Nephron progenitor cell (in vitro differentiated cells): ENCODE measurements at places on chromosomes 4 and X.

DNA sequence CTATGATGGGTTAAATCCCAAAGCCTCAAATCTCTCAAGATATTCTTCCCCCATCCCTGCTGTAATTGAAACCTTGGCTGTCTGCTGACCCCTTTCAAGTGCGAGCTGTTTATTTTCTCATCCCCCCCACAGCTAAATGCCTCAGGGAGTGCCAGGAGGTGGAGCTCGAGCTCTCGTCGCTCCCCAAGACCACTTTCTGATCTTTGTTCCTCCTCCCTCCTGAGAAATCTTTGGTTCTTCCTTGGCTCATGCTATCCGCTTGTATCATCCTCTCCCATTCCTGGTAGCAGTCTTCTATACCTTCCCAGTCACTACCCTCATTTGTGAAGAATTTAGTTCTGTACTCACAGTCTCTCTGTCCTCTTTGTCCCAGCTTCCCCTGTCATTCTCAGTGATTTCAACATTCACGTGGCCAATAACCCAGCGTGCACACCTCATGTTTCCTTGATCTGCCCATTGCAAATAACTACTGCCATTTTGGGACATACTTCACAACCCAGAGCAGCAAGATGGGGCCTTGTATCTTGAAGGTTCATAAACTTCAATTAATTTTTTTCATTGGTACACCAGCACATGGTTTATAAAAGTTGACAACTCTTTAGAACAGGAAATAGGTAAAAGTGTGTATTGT, 9.2 kb upstream of the SLC25A43 start:
- peak; percentile 15 for DNase-seq
- no peak overlapping the region for H3K27ac ChIP-seq
- H3K4me3 ChIP-seq: peak overlapping the region; percentile 62
- H3K27me3 ChIP-seq: peaks cover 2% of the 10 kb centered on the region
- peaks cover 4% of the 10 kb centered on the region for H3K36me3 ChIP-seq

DNA sequence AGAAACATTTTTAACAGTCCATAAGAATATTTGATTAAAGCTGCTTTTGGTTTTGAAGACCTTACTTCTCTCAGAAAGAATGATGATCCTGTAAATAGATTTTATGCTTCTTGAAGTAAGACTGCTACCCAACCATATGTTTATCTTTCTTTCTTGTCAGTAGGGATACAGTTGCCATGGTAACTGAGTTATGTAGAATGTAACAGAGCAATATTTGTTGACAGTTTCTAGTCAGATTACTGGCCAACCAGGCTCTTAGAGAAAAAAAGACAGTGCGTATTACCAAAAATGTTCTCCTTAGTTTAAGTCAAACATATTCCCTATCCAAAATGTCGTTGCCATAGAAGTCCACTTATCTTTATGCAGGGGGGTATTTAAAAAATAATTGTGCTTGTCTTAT, 456.8 kb downstream of the PRR32 start:
- peaks cover 2% of the 10 kb centered on the region for H3K27me3 ChIP-seq
- no peak overlapping the region for H3K27ac ChIP-seq
- H3K4me3 ChIP-seq: no peak overlapping the region
- H3K4me1 ChIP-seq: no peaks in the 10 kb centered on the region
- H3K36me3 ChIP-seq: no peaks in the 10 kb centered on the region

- no peak overlapping the region for H3K4me3 ChIP-seq
- peaks cover 28% of the 10 kb centered on the region for H3K36me3 ChIP-seq
- peaks cover 28% of the 10 kb centered on the region for H3K4me1 ChIP-seq
- H3K27ac ChIP-seq: peak overlapping the region; percentile 13
- no peaks in the 10 kb centered on the region for H3K27me3 ChIP-seq
These were observed 68.7 kb downstream of the NBDY start for GRCh38 chrX:56797574-56798338.

DNA sequence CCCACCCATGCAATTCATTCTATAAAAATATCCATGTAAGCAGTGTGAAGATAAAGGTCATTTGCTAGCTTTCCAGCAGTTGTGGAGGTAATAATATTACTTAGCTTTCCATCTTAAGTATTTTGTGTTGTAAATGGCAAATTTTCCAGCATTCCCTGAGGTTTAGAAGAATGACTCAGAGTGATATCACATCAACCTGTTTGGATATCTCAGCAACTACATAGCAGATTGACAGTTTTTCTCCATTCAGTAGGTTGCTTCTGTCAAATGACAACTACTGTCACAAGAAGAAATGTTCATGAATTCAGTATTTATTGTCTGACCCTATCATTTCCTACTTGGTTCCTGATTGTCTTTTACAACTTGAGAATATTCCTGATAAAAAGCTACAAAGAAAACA, 434.9 kb upstream of the GALNTL6 start:
- DNase-seq: no peak
- no peak overlapping the region for H3K4me3 ChIP-seq
- no peaks in the 10 kb centered on the region for H3K27me3 ChIP-seq
- H3K27ac ChIP-seq: no peak overlapping the region

DNA sequence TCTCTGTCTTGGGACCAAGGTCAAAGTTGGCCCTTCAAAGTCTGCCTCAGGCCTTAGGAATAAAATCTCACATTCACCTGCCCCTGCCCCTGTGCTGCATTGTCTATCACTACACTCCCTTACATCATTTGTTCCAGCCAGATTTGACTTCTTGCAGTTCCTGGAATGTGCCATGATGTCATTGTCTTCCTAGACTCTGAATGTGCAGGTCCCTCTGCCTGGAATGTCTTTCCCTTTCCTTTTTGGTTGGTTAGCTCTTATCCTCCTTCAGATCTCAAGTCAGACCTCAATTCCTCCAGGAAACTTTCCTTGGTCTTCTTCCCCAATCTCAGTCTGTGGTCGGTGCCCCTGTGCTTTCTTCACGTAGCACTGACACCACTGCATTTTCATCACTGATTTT, 67.7 kb upstream of the EFNB1 start:
- no peaks in the 10 kb centered on the region for H3K36me3 ChIP-seq
- H3K4me1 ChIP-seq: no peaks in the 10 kb centered on the region
- H3K27me3 ChIP-seq: peaks cover 5% of the 10 kb centered on the region
- H3K27ac ChIP-seq: no peak overlapping the region
- no peak for DNase-seq

- no peaks in the 10 kb centered on the region for H3K36me3 ChIP-seq
- H3K4me3 ChIP-seq: no peak overlapping the region
- no peaks in the 10 kb centered on the region for H3K4me1 ChIP-seq
- no peaks in the 10 kb centered on the region for H3K27me3 ChIP-seq
These were observed 322.9 kb downstream of the ANKRD50 start for GRCh38 chr4:124389591-124389990.

DNA sequence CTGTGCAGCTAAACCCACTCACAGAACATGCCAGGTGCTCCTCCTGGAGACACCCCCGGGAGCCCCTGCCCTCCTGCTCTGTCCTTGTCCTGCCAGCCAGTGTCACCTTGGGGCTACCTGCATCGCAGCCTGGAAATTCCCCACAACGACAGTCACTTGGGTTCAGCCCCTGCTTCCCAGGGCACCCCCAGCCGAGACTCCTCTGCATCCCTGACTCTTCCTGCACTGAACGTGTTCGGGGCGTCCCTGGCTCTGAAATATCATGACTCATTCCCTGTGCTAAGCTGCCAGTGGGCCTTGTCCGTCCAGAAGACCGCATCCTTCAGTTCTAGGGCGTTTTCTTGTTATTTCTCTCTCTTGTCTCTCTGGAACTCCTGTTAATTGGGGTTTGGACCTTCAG, 5.8 kb downstream of the CFAP99 start:
- no peak for DNase-seq
- H3K4me1 ChIP-seq: peaks cover 29% of the 10 kb centered on the region
- H3K27me3 ChIP-seq: peaks cover 44% of the 10 kb centered on the region
- no peak overlapping the region for H3K27ac ChIP-seq
- no peaks in the 10 kb centered on the region for H3K36me3 ChIP-seq
- H3K4me3 ChIP-seq: no peak overlapping the region

DNA sequence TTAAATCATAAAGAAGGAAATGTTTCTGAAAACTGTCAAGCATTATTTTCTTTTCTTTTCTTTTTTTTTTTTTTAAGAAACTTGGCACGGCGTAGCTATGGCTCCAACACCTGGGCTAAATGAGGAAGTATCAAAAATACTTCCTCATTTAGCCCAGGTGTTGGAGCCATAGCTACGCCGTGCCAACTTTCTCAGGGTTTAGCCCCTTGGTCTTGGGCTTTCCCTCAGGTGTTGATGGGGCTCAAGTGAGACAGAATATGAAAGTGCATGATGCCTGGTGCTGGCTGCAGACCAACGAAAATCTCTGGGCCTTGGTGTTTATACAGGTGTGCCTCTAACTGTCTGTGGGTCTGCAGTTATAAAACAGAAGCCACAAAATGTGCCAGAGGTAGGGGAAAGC, 132.7 kb downstream of the ARHGAP24 start:
- H3K36me3 ChIP-seq: no peaks in the 10 kb centered on the region
- H3K27me3 ChIP-seq: no peaks in the 10 kb centered on the region
- DNase-seq: no peak
- no peak overlapping the region for H3K27ac ChIP-seq

DNA sequence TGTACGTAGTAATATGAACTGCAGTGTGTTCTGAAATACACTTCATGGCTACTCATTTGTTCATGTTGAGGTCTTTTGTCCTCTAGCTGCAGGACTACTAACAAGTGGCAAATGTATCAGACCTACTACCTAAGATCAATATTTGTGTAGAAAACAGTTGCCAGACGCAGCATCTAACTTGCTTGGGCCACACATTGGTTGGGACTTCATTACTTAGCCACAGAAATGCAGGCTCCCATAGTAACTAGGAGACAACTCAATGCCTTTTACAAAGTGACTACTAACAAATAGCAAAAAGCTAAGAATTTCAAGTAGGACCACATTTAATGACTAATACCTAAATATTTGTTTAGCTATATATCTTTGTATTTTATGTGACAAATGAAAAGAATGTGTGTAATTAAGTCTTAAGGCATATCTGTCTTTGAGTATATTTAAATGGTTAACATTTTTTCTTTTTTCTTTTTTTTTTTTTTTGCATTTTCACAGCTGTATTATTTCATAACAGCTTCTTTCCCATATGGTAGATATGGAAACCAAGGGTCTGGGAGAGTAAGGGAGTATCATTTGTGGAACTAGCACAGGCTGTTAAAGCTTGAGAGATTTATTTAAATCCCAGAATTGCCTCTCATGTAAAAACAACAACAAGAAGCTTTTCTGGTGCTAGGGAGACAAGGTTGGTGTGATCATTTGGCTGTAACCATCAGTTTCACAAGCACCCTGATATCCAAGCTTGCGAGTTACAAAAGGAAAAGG, 2.7 kb downstream of the CT47C1 start:
- H3K36me3 ChIP-seq: no peaks in the 10 kb centered on the region
- no peak for DNase-seq
- peaks cover 7% of the 10 kb centered on the region for H3K27me3 ChIP-seq
- no peaks in the 10 kb centered on the region for H3K4me1 ChIP-seq

GRCh38 chrX:77565278-77565677, 118.1 kb downstream of the FGF16 start:
- no peak overlapping the region for H3K4me3 ChIP-seq
- H3K27ac ChIP-seq: no peak overlapping the region
- DNase-seq: no peak
